ENCODE measurements at places on chromosomes 7 and 10. TPM values are rescaled to one million over a fixed set of nuclear protein-coding genes. Genes with fewer than 3 reads are reported as not detected.

The ANXA8 gene
- 32.5 TPM for total RNA-seq

The ARHGEF35 gene
- 1.9 TPM for total RNA-seq

The CHAT gene
- not detected for total RNA-seq

The LRRD1 gene
- 4.1 TPM for total RNA-seq

The GDF10 gene
- 0.48 TPM for total RNA-seq

The OR2A5 gene
- 3.6 TPM for total RNA-seq

The NEUROG3 gene
- 0.48 TPM for total RNA-seq

The ELFN1 gene
- 0.96 TPM for total RNA-seq

The FRAT1 gene
- 4.1 TPM for total RNA-seq

The HGF gene
- 57.1 TPM for total RNA-seq

The LRRN3 gene
- total RNA-seq = 4.3 TPM

The TRIL gene
- 14.2 TPM for total RNA-seq

The GARIN1A gene
- 0.72 TPM for total RNA-seq

The KCP gene
- 1.4 TPM for total RNA-seq

All from umbilical cord (tissue), 2 donors.